ENCODE measurements at places on chromosomes 7 and 10.

DNA sequence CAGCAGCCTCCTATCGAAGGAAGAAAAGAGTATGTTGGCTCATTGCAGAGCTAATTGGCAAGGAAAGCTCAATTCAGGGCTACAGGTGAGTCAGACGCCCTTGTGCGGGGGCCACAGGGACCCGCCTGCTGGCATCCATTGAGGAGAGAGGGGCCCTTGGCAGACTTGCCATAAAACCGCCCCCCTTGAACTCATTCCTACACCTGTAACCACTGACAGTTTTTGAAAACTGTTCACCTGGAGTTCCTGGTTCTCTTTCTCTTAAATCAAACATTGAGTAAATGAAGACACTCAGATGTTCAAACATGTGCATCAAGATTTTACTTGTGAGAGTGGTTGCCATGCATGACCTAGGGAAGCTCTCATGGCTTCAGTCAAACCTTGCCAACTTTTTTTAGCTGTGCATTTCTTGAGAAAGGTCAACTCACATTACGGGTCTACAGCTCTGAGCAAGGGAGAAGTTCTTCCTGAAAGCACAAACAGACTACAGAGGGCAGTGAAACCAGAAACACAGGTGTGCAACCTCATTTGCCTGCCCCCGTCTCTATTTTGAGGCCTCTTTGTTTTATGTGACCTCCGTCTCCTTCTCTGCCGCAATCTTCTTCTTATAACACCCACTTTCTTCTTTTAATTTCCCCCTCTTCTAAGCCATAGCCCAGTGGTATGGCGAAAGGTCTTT is 87.8 kb downstream of the TBXAS1 start:
- DNase-seq, result no peak

DNA sequence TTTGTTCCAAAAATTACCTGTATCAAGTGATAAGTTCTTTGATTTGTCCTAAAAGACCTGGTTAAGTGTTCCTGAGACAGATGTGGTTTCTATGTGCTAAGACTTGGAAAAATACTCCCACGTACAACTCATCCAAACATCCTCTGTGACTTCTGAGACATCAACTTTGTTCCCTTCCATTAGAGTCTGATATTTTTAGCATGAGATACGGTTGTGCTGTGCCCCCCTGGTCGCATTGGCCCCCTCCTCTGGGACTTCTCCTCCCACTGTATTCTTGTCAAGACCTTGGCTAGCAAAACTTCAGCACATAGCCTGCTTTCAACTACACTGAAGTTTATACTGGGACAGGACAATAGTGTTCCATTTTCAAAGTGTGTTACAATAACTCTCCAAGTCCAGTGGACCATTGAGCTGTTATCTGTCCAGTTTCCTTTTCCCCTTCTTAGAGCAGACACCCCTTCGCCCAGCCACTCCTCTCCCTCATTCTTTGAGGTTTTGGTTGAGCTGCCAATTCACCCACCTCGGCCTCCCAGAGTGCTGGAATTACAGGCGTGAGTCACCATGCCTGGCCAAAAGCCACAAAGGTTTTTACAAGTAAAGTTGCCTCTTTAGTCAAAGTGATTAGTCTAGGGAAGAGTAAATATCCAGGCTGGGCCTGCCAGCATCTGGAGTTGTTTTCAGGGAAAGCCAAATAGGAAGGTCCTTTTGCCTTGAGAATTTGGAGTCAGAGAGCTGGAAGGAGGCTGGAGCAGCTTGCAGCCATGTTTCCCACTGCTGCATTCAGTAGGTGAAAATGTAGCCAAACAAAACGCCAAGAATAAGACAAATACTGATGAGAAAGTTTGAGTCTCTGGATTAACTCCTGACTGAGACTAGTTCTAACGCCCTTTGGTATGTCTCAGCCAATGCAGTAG is 17.8 kb upstream of the PDLIM1 start:
- DNase-seq, result no peak

GRCh38 chr7:83708531-83708930 is 59.6 kb upstream of the SEMA3E start:
- DNase-seq, result no peak

DNA sequence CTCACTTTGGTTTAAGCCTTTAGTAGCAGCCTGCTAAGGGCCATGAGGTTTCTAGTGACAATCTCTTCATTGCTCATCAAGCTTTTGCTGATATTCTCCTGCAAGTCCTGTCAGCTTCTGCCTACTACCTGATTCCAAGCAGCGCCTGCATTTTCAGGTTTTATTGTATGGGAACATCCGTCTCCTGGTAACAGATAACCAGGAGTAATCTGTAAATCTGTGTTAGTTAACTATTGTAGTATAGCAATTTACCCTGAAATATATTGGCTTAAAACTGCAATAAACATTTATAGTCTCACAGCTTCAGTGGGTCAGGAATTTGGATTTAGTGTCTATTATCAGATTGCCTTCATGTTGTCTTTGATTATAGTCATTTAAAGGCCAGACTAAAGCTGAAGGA is 94.0 kb downstream of the MLLT10 start:
- no peak for DNase-seq

GRCh38 chr7:122329145-122329802 is 24.7 kb upstream of the FEZF1 start:
- DNase-seq, result no peak

DNA sequence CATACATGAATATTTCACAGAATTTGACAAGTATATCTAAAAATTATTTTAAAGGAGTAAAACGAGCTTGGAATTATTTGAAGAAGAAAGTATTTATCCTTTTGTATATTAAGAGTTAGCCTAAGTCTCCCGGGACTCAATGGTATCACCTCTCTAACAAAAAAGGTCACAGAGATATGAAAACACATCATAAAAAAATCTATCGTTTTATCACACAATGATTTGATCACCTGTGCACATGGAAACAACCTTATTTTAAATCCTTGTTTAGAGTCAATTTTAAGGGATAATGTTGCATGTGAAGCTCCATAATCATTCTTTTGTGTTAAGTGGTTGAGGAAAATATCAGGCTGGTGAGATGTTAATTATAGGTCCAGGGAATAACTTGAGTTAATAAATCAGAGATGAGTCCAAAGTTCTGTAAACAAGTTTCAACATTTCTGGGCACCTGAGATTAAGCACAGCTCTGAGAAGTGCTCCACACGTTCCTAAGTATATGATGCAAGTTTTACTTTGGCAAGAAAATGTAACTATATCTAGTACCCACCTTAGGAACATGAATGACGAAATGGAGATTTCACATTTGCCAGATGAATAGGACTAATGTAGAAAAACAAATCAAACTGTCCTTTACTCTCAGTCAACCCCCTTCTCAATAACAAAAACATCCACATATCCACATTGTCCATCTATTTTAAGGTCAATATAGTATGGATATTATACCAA is 148.5 kb upstream of the AKR1E2 start:
- no peak for DNase-seq

GRCh38 chr10:34003561-34003960 is 669.1 kb upstream of the NRP1 start:
- DNase-seq, result no peak

- no peak for DNase-seq
These were observed 16.2 kb downstream of the RBP3 start for GRCh38 chr10:47364366-47364765.

- DNase-seq, result no peak
These were observed 1.0 kb downstream of the INMT start for GRCh38 chr7:30752979-30753378.

- DNase-seq, result no peak
These were observed 18.8 kb downstream of the SGPL1 start for GRCh38 chr10:70834441-70835151.

DNA sequence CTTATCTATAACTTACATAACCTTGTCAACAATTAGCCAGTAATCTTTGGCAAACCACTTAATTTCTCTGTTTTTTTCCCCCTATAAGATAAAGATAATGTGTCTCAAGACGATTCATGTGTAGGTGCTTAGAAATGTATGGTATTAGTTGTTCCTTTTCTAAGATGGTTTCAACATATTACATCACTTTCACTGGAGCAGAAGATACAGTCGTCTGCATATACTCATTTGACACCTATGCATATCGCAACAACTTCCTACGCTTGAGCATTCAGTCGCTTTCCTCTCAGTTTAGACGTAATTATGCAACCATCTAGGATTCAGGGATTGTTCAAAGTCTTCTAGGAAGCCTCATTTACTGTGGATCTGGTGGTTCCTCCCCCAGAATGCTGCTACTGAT is 396.7 kb downstream of the PHTF2 start:
- DNase-seq, result no peak

- no peak for DNase-seq
These were observed 173.5 kb upstream of the ADCY1 start for GRCh38 chr7:45400680-45401079.

DNA sequence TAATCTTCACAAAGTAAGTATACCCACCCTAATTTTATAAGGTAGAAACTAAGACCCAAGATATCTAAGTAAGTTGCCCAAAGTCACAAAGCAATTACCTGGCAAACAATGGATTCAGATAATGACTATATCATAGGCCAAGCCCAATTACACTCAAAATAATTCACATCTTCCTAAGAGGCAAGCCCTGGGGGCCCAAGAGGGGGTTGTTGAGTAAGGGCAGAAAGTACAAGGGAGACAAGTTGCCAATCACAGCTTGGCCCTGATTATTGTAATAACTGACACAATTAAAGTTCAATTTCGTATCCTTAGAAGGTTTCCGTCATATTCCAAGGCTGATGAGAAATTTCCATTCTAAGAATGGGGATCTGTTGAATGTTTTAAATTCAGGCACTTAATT is 91.4 kb downstream of the NPSR1 start:
- no peak for DNase-seq

GRCh38 chr7:96739167-96739566 is 29.5 kb upstream of the SEM1 start:
- DNase-seq, result no peak

DNA sequence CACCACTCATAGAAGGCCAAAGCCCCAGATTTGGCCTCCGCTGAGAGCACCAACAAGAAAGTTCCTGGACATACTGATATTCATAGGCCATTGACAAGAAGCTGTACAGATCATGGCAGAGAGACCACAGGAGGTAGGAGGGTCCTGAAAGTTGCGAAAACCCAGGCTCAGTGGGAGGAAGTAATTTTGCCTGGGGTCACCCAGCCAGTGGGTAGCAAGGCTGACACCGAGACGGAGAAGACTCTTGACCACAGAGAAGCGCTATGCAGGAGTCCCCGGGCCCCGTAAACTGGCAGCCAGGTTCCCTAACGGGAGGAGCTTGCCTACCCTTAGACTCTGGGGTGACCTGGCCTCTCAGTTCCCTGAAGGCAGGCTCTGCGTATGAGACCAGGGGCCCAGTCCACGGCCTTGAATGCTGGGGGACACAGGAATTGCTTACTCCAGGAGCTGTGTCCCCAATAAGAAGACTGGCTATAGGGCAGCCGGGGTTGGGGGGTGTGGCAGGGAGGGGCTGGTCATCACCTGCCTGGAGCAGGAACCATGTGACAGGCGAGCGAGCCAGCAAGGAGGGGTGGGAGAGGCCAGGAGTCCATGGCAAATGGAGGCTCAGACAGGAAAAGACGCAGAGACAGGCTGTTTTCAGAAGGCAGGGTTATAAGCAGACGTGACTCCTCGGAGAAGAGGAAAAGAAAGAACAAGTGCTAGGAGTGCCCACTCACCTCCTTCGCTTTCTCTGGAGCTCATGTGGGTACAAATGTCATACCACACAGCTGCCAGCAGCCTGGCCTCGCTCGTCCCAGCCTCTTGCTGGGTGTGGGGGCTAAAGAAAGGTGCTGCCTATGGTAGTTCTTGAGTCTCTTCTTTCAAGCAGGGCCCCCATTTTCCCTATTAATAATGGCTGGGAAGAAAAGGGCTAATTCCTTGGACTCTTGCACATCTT is 24.6 kb upstream of the NPFFR1 start:
- no peak for DNase-seq

- no peak for DNase-seq
These were observed 162.9 kb downstream of the ACTR3B start for GRCh38 chr7:152922318-152923081.

- DNase-seq, result no peak
These were observed 26.0 kb upstream of the ZNF32 start for GRCh38 chr10:43674553-43675210.

- no peak for DNase-seq
These were observed 655.0 kb downstream of the SDK1 start for GRCh38 chr7:3955751-3956696.

DNA sequence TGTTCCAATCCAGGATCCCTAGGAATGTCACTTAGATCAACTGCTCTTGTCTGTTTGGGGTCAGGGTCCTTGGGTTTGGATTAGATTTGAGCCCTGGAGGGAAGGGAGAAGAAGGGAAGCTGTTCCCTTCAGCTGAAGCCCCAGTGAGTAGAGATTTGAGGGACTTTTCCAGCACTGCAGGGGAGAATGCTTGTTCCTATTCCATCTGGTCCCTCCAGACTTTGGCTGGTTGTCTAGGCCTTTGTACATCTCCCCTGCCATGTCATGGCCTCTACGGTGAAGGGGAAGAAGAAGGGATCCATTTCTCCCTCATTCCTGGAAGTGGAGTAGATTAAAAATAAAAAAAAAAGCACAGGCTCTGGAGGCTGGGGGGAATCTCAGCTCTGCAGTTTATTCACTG is 11.1 kb downstream of the C10orf62 start:
- DNase-seq, result no peak

- DNase-seq, result no peak
These were observed 12.2 kb upstream of the GTPBP10 start for GRCh38 chr7:90334193-90334843.

DNA sequence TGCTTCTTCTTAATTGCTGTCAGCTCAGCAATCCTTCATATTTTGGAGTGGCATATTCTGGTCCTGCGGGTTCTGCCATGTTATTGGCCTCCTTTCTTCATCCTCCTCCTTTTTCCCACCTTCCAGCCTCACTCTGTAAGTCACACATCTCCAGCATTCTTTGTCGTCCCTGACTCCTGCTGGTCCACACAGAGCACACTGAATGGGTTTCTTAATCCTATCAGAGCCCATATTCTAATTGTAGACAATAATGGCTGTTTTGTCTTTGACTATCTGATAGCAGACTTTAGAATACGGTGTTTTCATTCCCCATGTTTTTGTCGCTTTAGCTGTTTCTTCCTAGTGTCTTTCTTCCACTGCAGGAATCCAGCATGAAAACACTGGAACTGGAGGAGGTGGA is 389.6 kb downstream of the REEP3 start:
- DNase-seq, result no peak

GRCh38 chr10:21347043-21347784 is 178.3 kb downstream of the SKIDA1 start:
- DNase-seq, result no peak

All from esophagus squamous epithelium (tissue), 5 donors.